ENCODE measurements at places on chromosomes 4 and X.

- no peak for DNase-seq
These were observed 415.7 kb upstream of the NDST4 start for GRCh38 chr4:115529126-115529525.

DNA sequence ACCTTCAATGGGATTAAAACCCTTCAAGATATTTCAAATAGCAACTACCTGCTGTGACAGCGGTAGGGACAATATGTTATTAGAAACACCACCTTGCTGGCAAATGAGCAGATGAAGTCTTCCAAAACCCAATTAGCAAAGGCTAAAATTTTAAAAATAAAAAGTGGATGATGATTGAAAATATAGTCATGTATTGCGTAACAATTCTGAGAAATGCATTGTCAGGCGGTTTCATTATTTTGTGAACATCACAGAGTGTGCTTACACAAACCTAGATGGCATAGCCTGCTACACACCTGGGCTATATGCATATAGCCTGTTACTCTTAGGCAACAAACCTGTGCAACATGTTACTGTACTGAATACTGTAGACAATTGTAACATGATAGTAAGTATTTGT is 91.2 kb upstream of the ANXA3 start:
- no peak for DNase-seq

GRCh38 chrX:139201924-139202323 is 328.6 kb upstream of the F9 start:
- no peak for DNase-seq

DNA sequence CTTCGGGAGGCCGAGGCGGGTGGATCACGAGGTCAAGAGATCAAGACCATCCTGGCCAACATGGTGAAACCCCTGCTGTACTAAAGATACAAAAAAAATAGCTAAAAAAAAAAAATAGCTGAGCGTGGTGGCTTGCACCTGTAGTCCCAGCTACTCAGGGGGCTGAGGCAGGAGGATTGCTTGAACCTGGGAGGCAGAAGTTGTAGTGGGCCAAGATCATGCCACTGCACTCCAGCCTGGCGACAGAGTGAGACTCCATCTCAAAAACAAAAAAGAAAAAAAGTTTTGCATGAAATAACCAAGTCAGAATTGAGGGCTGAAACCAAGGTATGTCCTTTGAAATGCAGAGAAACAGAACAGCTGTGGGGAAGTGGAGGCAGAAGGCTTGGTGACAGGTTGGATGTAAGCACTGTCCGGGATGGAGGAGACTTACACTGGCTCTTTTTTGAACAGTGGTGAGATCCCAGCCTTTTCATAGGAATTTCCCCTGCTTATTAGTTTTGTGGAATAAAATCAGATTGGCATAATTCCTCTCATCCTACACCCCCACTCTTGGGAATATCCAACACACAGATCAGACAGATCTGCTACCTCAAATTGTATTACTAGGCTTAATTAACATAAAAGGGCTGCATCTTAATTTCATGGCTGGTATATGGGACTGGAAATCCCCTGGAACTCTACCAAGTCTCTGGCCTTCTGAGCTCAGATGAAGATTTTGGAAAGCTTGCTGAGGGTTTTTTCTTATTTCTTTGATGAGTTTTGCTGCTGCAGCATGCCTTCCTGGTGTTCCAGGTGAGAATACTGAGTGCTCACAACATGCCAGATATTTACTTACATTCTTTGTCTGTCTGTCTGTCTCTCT is 18.8 kb upstream of the C4orf36 start:
- no peak for DNase-seq

DNA sequence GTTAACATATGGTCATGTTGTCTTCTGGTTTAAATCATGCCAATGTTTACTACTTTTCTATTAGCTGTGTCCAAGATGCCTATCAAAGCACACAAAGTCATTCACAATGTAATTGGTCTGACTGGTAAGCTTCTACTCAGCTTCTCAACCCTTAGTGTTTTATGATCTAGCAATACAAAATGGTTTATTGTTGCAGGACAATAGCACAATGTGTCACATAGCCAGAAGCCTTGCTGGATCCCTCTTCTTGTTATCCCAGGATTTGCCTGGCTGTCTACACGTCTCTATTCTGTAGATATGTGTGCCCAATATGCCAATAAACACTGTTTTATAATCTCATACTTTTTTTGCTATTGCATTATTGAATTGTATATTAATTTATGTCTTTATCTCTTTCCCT is 1111.0 kb upstream of the AGA start:
- no peak for DNase-seq

- no peak for DNase-seq
These were observed 5.9 kb downstream of the UGDH start for GRCh38 chr4:39521253-39521919.

Data from vagina (tissue), 2 donors.